Peyer's patch (tissue), 4 donors: ENCODE measurements at places on chromosomes 1 and 21.
A peak's percentile ranks its signal among the peaks of the same experiment; 100 is the strongest.

DNA sequence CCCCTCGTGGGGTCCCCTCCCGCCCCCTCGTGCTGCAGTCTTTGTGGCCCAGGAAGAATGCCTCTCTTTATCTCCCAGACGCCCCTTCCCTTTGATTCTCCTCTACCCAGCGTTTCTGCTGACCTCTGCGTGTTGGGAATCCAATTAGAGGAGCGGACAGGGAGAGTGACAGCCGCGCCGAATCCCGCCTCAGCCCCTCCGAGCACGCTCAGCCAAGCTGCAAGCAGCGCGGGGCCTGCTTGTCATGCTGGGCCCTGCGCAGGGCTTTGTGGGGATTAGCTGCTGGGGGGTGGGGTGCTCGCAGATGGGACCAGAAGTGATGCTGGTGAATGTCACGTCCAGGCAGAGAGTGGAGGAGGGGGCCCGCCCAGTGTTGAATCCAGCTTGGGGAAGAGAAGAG lies 91.1 kb downstream of the EPHB2 start:
- DNase-seq, result no peak

GRCh38 chr1:233723387-233723786 lies 109.5 kb downstream of the KCNK1 start:
- no peak for DNase-seq

GRCh38 chr1:38476111-38476849 lies 383.3 kb downstream of the RRAGC start:
- no peak for DNase-seq

DNA sequence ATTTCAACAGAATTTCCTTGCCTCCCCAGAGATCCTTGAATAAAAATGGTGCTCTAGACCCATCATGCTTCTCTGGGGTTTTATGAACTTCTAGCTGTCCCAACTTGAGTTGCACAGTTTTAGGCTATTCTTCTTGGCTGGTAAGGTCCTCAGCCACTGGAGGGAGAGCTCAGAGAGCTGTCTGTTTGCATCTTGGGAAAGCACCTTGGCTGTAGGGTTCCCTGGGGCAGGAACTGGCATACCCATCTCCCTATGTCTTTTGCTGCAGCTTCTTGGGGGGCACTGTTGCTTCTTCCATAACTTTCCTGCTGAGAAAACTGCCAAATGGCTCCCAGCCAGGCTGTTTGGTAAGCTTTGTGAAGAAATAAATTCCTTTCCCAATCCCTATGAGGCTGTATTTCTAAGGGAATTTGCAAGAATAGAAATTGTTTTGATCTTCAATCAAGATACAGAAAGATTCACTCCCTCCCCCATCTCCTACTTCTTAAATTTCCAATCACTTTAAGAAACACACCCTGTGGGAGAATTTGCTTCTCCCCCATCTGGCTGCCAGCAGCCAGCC lies 8.2 kb upstream of the FMOD start:
- peak; percentile 65 for DNase-seq

DNA sequence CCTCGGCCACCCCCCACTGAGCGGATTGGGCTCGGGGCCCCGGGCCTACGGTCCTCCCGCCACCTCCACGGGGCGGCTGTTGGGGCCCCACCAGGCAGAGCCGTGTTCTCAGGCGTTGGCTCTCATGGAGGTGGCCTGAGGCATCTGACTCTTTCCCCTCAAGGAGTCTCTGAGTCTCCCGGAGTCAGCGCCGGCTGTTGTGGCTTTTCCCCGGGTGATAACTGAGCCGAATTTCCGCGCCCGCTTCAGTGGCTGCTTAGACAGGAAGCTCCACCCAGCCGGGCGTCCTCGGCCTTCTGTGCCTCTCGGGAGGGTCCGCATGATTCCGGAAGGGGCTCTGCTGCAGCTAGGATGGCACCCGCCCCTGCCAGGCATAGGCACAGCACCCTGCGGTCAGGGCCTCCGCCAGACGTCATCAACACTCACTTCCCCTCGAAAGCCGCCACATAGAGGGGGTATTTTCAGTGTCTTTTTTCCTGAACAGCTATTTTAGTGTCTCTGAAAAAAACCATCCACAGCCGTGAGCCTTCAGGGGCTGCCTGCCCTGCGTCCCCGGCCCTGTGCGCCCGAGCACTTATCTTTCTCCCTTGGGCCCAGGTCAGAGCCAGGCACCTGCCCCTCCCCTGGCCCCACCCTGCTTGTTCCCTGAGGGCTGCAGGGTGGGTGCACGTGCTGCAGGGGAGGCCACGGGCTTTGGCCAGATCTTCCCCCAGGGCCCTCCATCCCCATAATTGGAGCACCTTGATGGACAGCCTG lies 72.9 kb downstream of the SKI start:
- DNase-seq, result peak; percentile 71

GRCh38 chr1:197967066-197967465 lies 49.9 kb downstream of the LHX9 start:
- no peak for DNase-seq

DNA sequence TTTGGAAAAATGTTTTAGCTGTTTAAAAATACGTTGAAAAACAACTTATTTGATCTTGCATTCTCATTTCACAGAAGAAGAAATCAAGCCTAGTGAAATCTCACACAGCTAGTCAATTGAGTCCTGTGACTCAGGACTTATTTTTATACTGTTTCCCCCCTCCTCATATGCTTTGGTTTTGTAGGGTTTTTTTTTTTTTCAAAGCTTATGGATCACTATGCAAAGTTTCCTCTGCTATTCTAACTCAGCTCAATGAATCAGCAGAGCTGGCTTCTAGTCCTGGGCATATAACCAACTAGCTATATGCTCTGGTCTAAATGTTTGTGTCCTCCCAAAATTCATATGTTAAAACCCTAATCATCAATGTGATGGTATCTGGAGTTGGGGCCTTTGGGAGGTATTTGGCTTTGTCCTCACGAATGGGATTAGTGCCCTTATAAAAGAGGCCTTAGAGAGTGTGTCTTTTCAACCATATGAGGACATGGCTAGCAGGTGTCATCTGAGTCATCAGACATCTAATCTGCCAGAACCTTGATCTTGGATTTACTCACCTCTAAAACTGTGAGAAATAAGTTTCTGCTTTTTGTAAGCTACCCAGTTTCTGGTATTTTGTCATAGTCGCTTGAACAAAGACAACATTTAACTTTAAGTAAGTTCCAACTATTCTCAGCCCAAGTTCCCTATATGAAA lies 317.2 kb upstream of the C1orf87 start:
- no peak for DNase-seq

DNA sequence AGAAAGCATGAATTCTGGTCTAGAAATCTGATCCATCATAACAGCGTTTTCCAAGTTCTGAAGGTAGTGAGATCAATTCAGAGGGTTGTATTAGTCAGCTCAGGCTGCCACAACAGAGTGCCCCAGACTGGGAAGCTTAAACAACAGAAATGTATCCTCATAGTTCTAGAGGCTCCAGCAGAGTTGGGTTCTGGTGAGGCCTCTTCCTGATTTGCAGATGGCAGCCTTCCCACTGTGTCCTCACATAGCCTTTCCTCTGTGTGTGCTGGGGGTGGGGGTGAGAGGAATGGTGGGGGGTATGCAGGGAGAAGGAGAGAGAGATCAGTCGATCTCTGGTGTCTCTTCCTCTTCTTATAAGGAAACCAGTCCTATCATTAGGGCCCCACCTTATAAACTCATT lies 15.1 kb downstream of the ZBTB8B start:
- DNase-seq, result no peak

- no peak for DNase-seq
These were observed 61.3 kb downstream of the UBIAD1 start for GRCh38 chr1:11334261-11334804.

DNA sequence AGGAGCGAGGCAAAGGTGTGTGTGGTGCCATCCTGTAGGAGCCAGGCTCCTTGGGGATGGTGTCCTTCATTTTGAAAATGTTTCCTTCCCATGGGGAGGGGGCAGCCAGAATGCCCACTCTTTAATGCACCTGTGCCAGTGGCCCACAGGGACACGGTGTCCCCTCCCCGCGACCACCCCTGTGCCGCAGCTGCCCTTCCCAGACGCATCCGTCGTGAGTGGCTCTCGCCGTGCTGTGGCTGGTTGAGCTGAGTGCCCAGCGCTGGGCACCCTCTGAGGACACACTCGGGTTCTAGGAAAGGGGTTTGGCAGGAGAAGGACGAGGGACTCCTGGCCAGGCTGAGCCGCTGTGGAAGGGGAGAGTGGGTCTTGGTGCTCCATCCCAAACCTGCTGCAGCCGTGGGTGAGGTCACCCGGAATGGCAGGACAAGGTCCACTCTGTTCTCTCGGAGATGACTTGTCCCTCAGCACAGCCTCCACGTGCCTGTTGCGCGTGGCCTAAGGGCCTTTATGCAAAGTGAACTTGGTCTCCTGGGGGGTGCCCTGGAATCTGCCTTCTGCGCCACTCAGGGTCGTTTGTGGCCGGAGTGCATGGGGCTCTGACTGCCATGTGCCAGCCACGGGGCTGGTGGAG lies 74.3 kb downstream of the SKI start:
- DNase-seq, result no peak

GRCh38 chr1:198679535-198680173 lies 40.8 kb downstream of the PTPRC start:
- no peak for DNase-seq

GRCh38 chr1:44636688-44637598 lies 37.3 kb downstream of the TMEM53 start:
- DNase-seq, result no peak

- DNase-seq, result no peak
These were observed 32.7 kb upstream of the KHDRBS1 start for GRCh38 chr1:31980835-31981455.

DNA sequence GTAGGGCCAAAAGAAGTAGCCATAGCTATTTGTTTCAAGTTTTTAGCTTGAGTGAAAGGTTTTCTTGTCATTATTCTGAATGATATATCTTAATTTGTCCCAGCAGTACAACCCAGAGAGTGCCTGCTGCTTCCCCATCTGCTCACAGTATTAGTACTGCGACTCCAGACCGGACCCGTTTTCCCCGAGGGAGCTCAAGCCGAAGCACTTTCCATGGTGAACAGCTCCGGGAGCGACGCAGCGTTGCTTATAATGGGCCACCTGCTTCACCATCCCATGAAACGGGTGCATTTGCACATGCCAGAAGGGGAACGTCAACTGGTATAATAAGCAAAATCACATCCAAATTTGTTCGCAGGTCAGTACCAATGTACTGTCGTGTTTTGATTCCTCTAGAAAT lies 37.2 kb upstream of the C1orf115 start:
- DNase-seq, result no peak

- DNase-seq, result no peak
These were observed 5.2 kb downstream of the FCGR2A start for GRCh38 chr1:161510477-161510876.

- no peak for DNase-seq
These were observed 5.6 kb upstream of the DDOST start for GRCh38 chr1:20666804-20667203.

DNA sequence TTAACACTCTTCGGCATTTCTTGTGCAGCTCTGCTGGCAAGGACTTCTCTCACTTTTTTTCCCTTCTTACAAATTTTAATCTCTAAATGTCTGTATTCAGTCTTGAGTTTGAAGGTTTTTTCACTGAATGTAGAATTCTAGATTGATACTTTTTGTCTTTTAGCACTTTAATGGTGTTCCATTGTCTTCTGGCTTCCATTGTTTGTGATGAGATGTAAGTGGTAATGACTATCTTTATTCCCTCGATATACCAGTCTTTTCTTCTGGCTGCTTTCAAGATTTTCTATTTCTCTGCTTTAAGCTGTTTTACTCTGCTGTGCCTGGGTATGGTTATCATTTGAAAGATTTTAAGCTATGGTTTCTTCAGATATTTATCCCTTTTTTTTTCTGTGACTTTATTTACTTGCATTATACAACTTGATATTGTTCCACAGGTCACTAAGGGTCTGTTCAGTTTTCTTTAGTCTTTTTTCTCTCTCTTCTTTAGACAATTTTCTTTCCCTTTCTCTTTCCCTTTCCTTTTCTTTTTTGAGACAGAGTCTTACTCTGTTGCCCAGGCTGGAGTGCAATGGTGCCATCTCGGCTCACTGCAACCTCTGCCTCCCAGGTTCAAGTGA lies 35.8 kb downstream of the DYRK1A start:
- DNase-seq, result no peak

GRCh38 chr1:116356673-116357072 lies 16.4 kb upstream of the ATP1A1 start:
- no peak for DNase-seq

DNA sequence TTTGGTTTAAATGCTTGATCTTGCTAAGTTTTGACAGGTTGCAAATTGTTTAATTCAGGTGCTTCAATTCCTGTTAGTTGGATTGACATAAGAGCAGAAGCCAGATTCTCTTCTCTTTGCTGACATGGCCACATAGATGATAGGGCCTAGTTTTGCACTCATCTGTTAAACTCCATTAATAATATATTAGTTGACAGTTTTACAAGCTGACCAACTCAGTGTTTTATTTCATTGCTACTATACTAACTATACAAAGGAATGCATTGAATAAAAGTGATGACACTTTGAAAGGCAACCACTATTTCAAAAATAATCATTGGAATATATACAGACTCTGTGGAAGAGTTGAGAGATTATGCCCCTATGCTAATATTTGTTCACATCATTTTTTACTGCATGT lies 255.6 kb upstream of the DPYD start:
- no peak for DNase-seq

DNA sequence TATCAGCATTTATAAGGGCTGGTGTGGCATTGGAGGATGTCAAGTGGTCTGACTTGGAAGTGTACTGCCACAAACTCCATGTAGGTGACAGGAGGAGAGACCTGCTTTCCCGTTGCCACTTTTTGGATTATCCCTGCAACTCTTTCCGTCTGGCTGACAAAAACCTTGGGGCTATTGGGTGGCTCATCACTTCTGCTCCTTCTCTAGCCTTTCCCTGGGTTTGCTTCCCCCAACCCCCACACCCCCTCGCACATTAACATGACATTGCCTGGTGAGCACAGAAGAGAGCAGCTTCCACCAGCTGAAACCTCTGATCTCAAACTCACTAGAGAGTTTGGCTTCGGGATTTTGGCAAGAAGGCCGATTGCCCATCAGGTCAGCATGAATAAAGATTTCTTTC lies 39.2 kb downstream of the PROX1 start:
- DNase-seq, result no peak

GRCh38 chr1:153763365-153764225 lies 11.6 kb upstream of the SLC27A3 start:
- no peak for DNase-seq

GRCh38 chr1:173356191-173356762 lies 120.9 kb upstream of the PRDX6 start:
- no peak for DNase-seq

DNA sequence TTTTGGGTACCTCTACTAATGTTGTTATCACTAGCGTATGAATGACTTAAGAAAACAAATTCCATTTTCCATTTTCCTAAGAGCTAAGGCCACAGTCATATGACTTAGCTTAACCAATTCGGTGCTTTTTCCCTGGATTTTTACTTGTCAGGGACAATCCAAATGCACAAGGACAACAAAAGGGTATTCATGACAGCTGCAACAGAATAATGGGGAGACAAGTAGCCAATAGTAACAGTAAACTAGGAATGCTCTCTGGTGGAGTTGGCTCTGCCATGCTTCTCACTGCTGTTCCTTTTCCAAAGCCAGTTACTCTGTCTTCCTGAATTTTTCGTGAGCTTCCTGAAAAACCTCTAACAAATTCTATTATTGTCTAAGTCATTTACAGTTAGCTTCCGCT lies 52.9 kb downstream of the LRRIQ3 start:
- DNase-seq, result no peak

GRCh38 chr1:56505792-56506743 lies 73.3 kb downstream of the PLPP3 start:
- peak; percentile 75 for DNase-seq
